IPS DF 6.9 (cell line): ENCODE measurements at places on chromosomes 6 and 20.

- no peak for DNase-seq
Measured at GRCh38 chr20:44495802-44496481, 20.3 kb downstream of the TTPAL start.

DNA sequence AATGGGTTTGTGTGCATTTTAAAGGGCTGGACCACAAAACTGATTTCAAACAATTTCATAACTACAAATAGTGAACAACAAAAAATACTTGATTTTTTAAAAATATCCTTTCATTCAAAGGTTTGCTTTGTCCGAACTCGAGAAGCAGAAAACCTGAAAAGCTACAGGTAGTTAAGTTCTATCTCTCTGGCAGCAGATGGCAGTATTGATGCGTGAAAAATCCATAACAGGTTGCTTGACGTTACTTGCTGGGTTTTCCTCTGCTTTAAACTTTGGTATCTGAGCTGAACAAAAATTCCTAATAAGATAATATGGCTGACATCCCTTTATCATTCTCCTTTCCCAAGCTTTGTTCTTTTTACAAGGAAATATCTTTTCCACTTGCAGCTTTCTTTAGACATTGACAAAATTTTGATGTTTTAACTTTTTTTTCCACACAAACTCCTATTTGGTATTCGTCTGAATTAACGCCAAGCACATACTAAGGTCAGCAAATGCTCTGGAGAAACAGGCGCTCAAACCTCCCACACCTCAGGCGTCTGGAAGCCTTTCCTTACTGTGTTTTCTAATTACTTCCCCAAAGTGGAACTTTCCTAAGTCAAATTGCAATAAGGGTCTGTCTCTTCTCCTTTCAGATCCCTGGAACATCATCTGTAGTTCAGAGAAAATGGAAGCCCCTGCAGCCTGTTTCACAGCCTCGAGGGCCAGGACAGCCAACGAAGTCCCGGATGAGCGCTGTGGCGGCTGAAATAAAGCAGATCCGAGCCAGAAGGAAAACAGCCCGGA is 50.3 kb upstream of the GFRAL start:
- DNase-seq, result no peak

DNA sequence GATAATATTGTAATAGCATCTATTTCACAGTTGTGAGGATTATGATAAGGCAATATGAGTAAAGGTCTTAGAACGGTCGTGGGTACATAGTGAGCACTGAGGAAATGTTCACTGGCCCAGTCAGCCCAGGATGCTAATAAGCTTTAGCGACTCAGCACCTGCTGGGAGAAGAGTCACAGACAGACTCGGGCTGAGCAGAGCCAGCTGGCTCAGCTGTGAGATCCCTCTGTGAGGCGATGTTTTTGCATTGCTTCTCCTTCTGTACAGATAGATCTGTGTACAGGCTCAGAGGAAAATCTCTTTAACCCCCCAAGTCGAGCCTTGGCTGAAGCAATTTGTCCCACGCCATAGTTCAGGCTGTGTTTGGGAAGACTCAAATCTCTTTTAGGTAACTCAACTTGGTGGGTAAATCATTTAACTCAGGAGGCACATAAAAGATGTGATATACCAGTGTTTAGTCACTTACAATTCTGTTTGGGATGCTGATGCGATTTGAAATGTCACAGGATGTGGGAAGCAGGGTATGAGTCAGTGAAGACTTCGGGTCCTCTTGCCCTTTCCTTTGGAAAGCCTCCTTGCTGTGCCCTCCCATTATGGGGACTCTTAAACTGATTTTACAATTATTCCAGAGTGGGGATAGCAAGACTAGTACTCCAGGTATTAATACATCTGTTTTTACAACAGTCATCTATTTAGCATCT is 53.1 kb downstream of the PHACTR1 start:
- DNase-seq, result no peak

- DNase-seq, result no peak
Measured at GRCh38 chr6:155521719-155522118, 66.1 kb upstream of the NOX3 start.

DNA sequence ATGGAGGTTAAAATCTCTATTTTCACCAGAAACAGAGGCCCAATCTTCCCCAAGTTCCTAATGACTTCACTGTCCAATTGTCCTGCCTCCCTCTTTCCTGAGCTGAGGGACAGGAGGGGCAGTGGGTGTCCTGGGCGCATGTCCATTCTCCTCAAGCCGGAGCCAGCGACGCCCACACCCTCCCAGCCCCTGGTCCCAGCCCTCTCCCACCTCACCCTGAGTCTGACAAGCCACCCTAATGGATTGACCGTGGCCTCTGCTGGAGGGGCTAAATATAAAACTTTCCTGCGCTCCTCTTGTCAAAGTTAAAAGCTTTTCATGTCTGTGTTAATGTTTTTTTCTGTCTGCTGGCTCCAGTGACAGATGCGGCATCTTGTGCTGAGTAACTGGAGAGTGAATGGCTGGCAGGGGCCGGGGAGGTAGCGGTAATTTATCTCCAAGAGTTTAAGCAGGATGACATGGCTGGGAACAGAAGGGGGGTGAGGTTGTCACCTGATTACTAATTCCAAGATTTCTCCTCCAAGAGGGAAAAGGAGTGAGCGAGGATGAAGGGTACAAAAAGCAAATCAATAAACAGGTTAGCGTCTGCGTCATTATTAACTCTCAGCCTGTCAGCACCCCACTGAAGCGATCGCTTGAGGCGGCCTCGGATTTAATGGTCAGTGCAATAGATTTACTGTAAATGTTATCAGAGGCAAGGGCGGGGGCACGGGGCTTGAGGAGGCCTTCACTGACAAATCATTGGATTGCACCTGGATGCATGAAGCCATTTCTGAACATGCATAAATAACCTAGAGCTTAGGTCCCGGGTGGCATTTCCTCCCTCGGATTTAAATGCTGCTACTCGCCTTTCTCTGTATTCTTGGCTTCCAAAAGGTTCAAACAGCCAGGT is 118.1 kb upstream of the MAFB start:
- no peak for DNase-seq
